ENCODE measurements at places on chromosomes 3 and 15.

GRCh38 chr15:49530092-49530491, 90.5 kb downstream of the FAM227B start:
- no peak for DNase-seq

DNA sequence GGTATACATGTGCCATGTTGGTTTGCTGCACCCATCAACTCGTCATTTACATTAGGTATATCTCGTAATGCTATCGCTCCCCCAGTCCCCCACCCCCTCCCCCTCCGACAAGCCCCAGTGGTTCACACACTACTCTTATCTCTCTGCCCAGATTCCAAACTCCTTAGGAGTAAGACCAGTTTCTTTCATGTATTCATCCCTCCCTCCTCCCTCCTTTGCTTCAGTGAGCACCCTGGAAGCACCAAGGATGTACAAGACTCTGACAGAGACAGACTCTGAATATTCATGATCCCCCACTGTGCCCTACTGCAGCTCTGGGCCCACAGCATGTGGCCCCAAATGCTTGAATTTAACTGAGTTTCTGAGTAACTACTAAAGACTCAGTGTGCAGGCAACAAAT, 113.8 kb upstream of the RAD18 start:
- DNase-seq, result no peak

- no peak for DNase-seq
Measured at GRCh38 chr3:61683549-61684236, 122.3 kb downstream of the PTPRG start.

GRCh38 chr3:157070678-157070999, 89.3 kb downstream of the CCNL1 start:
- no peak for DNase-seq

- no peak for DNase-seq
Measured at GRCh38 chr3:178685591-178685906, 149.3 kb downstream of the KCNMB2 start.

GRCh38 chr3:52877085-52877484, 20.3 kb downstream of the STIMATE start:
- no peak for DNase-seq

DNA sequence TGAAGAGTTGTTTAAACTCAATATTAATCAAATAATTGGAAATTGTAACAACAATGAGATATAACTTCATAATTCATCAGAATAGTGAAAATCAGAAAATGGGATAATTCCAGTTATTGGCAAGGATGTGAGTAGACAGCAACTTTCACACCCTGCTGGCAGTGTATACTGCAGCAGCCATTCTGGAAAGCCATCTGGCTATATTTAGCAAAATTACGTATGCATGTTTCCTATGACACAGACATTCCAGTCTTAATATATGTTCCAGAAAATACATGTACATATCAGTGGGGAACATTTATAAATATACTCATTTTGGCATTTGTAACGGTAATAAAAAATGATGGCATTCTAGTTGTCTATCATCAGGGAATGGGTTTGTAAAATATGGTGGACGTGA, 564.1 kb downstream of the GBE1 start:
- DNase-seq, result no peak

- no peak for DNase-seq
Measured at GRCh38 chr3:132283440-132283839, 33.8 kb upstream of the ACP3 start.

DNA sequence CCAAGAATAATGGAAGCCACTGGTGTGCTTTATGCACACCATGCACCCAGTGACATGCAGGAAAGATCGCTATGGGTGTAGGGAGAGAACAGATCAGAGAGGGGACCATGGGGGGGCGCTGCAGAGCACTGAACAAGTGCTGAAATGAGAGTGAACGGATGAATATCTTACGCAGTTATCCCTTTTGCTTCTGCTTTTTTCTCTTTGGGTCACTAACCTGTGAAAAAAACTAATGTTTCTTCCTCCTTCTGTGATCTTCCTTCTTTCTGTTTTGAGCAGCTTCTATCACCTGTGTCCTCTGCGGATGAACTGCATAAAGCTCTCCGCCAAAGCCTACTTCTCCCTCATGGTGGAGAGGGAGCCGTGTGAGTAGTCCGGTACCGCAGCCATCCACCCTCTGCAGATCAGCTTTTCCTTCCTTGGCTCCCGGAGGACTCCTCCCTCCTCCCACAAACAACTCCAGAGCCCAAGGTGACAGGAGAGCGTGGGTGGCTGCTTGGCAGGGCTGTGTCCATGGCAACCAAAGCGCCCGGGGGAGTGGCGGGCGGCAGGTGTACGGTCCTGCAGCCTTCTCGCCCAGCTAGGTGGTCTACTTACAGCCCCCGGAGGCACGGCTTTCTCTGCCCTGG, 106.2 kb downstream of the DGKG start:
- DNase-seq, result no peak

- DNase-seq, result no peak
Measured at GRCh38 chr15:28888900-28889299, 3.1 kb downstream of the APBA2 start.

GRCh38 chr3:107919239-107919638, 171.6 kb downstream of the CD47 start:
- DNase-seq, result no peak

- DNase-seq, result no peak
Measured at GRCh38 chr3:192947421-192947820, 29.8 kb upstream of the MB21D2 start.

DNA sequence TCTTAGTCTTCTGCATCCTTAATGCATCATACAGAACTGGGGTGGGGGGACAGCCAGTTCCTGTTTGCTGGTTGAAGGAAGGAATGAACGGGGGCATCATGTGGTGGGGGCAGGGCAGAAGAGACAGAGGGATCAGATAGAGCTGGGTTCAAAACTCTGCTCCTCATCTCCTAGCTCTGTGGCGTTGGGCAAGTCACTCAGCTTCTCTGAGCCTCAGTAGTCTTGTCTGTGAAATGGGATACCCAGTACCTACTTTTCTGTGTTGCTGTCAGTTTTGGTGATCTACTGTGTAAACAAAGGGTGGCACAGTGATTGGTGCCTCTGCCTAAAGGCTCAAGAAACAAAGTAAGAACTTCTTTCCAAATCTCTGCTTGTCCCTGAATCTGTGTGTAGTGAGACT, 36.3 kb downstream of the RHCG start:
- no peak for DNase-seq

DNA sequence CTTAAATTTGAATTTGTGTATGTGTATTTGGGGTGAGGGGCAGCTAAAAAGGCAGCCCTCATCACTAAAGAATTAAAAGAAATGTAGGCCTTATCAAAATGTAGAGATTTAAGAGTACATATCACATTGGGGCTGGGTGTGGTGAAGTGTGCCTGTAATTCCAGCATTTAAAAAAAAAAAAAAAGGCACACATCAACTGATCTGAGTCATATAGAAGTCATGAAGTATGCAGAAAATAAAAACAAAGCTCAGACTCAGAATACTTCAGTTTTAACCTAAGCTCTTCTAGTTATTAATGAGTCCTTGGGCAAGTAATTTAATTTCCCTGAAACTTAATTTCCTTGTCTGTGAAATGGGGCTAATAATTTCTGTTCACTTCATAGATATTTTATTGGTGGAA, 31.6 kb downstream of the SLC24A1 start:
- no peak for DNase-seq

DNA sequence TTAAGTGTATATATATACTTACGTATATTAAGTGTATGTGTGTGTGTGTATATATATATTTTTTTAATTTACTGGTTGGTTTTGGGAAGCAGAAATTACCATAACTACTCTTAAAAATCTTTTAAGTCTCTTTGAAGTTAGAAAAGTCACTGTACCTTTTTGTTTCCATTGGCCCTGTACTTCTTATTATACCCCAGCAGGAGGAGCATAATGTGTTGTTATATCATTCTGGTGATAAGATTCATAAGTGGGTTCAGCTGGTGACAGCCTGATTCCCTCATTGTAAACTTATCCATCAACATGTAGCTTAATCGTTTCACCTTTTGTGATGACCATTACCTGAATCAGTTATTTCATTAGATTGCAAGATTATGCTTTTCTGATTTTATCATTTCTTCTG, 30.8 kb downstream of the MLH1 start:
- no peak for DNase-seq

GRCh38 chr3:84077479-84077878, 881.3 kb upstream of the CADM2 start:
- DNase-seq, result no peak

- DNase-seq, result peak; percentile 25
Measured at GRCh38 chr3:149808209-149808829, 4.7 kb upstream of the RNF13 start.

GRCh38 chr15:40310001-40310959, 2.5 kb upstream of the PLCB2 start:
- peak; percentile 32 for DNase-seq

GRCh38 chr15:32723171-32723948, 5.6 kb downstream of the GREM1 start:
- DNase-seq, result no peak

DNA sequence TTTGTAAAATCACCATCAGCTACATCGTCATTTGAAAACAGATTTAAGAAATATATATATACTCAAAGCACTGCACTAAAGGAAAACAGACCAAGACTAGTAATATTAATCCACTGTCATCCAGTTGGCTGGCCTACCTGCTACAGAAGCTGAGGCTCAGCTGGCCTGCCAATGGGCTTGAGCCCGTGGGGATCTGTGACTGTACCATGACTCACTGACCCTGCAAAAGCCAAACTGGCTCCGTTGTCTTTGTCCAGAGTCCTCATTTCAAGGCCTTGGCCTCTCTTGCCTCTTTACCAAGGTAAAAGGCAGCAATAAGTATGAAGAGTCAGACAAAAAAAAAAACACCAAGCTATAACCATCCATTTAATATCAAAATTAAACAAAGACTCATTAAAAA, 463.5 kb upstream of the RASGRP1 start:
- DNase-seq, result no peak

GRCh38 chr3:184757022-184757651, 45.3 kb upstream of the MAGEF1 start:
- no peak for DNase-seq

DNA sequence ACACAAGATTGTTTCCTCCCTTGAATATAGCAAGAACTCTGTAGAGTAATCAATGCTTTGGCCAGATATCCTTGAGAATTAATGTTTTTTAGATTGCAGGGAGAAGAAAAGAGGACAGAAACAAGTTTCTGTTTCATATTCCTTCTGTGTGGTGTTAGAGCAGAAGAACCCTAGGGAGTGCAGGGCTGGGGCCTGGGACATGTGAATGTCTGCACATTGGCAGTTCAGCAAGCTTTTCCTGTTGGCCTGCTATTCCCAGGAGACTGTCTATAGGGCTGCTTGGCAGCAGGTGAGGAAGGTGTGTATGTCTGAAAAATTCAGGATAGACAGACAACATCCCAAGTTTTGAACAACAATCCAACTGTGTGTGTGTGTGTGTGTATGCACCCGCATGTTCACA, 13.6 kb upstream of the CNBP start:
- no peak for DNase-seq

GRCh38 chr3:60048447-60048848, 998.6 kb upstream of the CFAP20DC start:
- no peak for DNase-seq

- DNase-seq, result no peak
Measured at GRCh38 chr3:39013921-39014509, 37.7 kb downstream of the SCN11A start.

GRCh38 chr3:78277220-78277619, 1237.3 kb downstream of the ROBO2 start:
- DNase-seq, result no peak

DNA sequence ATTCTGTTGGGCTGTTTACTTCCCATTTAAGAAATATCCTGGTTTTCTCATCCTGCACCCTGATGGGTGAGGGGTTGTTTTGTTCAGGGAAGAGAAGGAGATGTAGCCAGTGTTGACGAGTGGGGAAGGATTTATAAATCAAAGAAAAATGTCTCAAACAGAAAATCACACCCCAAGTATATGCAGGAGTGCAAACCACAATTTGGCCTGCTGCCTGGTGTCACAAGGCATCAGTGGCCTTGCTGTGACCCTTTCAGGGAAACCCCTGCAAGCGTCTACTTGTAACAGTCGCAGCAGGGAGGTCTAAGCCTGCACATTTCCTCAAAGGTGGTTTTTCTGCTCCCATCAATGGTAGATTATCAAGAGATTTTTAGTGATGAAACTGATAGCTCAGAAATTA, 132.6 kb upstream of the LRRN1 start:
- no peak for DNase-seq

DNA sequence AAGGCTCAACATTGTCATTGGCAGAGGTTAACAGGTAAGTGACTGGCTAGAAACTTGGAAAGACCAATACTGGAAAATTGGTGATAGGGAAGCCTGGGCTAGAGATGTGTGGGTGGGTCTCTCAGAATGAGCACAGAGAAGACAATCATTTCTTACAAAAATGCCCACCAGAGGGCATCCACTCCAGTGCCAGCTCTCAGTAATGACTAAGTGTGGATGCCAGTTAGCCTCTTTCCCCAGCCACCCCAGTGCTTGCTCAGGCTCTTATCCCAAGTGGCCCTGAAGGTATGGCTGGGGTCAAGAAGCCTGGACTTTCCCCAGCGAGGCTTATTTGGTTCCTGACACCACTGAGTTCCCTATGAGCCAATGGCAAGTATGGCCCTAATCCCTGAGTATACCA, 115.9 kb upstream of the ST8SIA2 start:
- no peak for DNase-seq

DNA sequence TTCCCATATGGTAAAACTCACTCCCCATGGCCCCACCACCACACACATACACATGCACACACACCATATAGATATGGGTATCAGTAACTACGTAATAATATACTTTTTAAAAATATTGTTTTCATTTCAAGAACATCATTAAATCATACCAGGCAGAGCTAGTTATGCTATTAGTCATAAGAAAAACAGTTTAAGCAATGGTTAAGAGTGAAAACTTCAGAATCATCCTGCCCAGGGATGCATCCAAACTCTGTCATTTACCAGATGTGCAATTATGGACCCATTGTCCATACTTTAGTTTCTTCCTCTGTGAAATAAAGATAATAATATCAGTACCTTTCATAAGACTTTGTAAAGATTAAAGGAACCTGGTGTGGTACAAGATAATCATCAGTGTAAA, 608.3 kb downstream of the RBMS3 start:
- no peak for DNase-seq

DNA sequence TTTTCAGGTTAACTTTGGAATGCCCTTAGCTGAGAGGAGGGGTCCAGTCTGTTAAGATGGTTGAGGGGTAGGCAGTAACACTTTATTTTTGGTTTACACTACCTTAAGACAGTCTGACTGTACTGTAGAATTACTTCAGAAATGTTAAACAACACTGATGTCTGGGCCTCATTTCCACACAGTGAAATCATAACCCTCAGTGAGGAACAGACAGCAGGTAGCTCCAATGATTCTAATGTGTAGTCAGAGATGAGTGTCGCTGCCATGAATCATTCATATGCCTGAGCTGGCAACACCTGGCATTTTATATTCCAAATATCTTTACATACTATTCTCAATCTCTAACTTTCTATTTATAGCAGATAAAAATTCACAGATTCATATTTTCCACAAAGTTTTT, 37.3 kb upstream of the POU1F1 start:
- DNase-seq, result no peak

GRCh38 chr3:32569540-32570420, 878 bp downstream of the DYNC1LI1 start:
- DNase-seq, result no peak

- DNase-seq, result no peak
Measured at GRCh38 chr3:82942041-82942440, 1180.6 kb upstream of the GBE1 start.

Measured in activated CD4-positive, alpha-beta T cell treated with anti-CD3 and anti-CD28 coated beads for 1 hour (primary cell).